ENCODE measurements at places on chromosomes 2 and 18. TPM values are rescaled to one million over a fixed set of nuclear protein-coding genes. Genes with fewer than 3 reads are reported as not detected.

GRCh38 chr2:205936446-205936845, 149.5 kb downstream of the INO80D start:
- DNase-seq, result no peak

SATB2 gene
- polyA plus RNA-seq, result not detected

RBM44 gene
- 0.33 TPM for polyA plus RNA-seq

ITGA4 gene
- polyA plus RNA-seq, result 219 TPM

Measured in CD4-positive, alpha-beta memory T cell (primary cell).